SJSA1 (cell line): ENCODE measurements at places on chromosomes 7 and 10.

DNA sequence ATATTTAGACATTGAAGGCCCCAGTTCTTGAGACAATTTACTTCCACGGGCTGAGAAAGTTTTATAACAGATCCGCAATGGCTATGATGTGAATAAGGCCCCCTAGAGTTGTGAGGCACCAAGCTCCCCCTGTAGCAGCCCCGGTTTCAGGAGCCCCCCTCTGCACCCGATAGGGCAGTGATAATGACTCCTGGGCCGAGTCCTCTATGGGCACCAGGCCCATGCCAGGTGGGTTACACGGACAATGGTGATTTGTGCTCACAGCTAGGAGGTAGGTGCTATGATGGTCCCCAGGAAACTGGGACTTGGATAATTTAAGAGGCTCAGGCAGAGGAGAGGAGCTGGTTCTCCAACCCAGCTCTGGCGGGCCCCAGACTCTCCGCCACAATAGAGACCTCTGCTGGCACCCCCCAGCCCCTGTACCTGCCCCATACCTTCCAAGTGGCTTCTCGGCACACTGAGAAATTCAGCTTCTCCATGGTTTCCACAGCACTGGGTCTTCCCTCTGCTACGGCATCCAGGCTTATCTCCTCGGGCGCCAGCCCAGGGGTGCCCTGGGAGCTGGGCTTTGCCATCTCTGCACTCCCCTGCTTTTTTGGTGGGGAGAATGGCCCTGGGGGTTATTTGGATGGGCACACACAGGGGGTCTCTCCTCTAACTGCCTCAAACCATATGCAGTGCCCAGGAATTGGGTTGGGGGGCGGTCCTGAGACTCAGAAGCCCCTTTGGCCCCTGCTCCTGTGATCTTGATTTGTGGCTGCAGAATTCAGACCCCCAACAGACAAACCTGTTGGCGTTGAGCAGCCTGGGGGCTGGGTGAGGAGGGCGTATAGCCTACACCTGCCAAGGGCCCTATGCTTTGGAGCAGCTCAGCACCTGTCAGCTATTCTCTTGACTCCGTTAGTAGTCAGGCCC is 12.2 kb upstream of the KCP start:
- DNase-seq: no peak

- no peak for DNase-seq
Observed at GRCh38 chr7:7979558-7979957, 11.0 kb downstream of the GLCCI1 start.

GRCh38 chr10:132151951-132152505 is 34.7 kb upstream of the DPYSL4 start:
- no peak for DNase-seq

DNA sequence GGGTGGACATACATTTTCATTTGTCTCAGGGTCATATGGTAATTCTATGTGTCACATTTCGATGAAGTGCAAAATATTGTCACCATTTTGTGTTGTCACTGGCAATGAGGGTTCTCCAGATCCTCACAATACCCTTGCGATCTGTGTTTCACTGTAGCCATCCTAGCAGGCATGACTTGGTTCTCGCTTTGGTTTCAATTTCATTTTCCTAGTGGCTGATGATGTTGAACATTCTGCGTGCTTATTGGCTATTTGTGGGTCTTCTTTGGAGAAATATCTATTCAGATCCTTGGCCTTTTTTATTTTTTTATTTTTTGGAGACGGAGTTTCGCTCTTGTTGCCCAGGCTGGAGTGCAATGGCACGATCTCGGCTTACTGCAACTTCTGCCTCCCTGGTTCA is 24.8 kb upstream of the MNX1 start:
- no peak for DNase-seq

DNA sequence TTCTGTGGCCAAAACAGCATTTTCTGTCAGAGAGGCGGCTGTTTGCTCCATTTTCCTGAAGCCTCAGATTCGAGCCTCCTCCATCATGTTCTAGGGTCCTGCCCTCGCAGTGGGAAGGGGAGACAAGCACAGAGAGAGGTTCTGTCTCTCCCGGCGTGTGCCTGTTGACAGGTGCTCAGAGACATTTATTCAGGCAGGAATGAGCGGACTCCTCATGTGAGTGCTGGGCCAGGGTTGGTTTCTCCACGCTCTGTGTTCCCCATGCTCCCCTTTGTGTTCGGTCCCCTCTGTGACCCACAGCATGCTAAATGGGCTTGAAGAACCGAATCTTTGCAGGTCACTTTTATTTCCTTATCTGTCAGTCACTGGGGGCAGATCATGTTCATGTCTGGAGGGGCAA is 374.6 kb downstream of the GLRX3 start:
- DNase-seq: no peak

GRCh38 chr10:103967448-103968071 is 620 bp downstream of the SLK start:
- DNase-seq: no peak
